ENCODE measurements at places on chromosomes 13 and 19.

- DNase-seq, result no peak
Observed at GRCh38 chr19:2454962-2455850, 1.6 kb downstream of the LMNB2 start.

DNA sequence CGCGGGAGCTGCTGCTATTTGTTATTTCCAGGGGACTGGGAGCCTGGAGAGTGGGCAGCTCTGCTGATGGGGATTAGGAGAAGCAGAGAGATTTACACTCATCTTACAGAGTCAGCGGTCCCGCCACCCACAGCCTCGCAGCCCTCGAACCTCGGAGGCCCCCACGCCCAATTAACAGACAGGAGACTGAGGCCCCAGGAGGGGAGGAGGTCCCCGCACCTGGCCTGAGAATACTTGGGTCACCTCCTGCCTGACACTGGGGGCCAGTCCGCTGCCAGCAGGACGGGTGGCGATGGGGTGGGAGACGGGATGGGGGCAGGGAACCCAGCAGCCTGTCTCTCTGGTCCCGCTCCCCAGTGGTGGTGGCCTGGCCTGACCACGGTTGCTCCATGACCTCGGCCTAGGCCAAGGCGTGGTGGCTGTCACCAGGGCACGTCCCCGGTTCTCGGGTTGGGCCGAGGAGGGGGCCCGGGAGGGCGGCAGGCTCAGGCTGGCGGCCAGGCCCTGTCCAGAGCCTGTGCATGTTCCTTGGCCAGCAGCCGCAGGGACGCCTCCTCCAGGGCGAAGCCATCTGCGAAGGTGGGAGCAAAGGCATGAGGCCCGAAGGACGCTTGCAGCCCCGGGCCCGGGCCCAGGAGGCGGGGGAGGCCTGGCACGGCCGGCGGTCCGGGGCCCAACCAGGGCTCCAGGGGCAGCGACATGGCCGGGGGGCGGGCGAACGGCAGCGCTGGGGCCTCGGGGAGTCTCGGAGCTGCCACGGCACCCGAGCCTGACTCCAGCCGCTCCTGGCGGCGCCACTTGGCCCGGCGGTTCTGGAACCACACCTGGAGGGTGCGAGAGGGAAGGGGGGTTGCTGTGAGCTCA lies 1.7 kb downstream of the RAX2 start:
- DNase-seq, result no peak

GRCh38 chr19:29292153-29292552 lies 79.2 kb upstream of the UQCRFS1 start:
- DNase-seq, result no peak

GRCh38 chr13:43879755-43880181 lies at the start of gene LACC1:
Gene LACC1, plus strand, starts transcription at chr13:43879904. Its CDS starts 1,082 bp downstream, at chr13:43880986.
- no peak for DNase-seq

DNA sequence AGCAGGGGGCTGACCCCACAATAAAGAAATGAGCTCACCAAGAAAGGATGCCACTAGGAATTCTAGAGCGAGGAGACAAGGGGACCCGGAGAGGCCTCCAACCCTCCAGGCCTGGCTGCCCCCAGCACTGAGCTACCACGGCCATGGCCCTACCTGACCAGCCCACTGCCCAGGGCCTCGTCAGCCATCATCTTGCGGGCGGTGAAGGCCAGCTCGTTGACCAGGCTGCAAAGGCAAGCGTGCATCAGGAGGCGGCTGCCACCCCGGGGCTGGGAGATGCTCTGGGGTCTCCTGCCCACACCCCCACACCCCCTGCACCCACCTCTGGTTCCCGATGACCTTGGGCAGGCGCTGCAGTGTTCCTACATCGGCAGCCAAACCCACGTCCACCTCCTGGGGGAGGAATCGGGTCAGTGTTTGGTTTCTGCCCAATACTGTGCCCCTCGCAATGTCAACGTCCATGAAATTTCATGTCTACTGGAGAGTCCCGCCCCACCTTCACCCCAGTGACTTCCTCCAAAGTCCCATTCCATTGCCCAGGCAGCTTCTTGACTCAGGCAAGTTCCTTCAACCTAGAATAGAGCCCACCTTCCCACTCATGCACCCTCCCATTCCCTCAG lies 3.5 kb upstream of the LGALS4 start:
- DNase-seq, result no peak

Measured in osteocyte (in vitro differentiated cells).